ENCODE measurements at places on chromosomes 6 and 20. TPM values are rescaled to one million over a fixed set of nuclear protein-coding genes. Genes with fewer than 3 reads are reported as not detected.

SLC17A2 gene
- total RNA-seq = not detected

- no peak for DNase-seq
- peaks cover 12% of the 10 kb centered on the region for H3K4me1 ChIP-seq
- no peaks in the 10 kb centered on the region for H3K36me3 ChIP-seq
- no peaks in the 10 kb centered on the region for H3K27me3 ChIP-seq
Observed at GRCh38 chr20:20731945-20732296, 19.5 kb upstream of the RALGAPA2 start.

DNA sequence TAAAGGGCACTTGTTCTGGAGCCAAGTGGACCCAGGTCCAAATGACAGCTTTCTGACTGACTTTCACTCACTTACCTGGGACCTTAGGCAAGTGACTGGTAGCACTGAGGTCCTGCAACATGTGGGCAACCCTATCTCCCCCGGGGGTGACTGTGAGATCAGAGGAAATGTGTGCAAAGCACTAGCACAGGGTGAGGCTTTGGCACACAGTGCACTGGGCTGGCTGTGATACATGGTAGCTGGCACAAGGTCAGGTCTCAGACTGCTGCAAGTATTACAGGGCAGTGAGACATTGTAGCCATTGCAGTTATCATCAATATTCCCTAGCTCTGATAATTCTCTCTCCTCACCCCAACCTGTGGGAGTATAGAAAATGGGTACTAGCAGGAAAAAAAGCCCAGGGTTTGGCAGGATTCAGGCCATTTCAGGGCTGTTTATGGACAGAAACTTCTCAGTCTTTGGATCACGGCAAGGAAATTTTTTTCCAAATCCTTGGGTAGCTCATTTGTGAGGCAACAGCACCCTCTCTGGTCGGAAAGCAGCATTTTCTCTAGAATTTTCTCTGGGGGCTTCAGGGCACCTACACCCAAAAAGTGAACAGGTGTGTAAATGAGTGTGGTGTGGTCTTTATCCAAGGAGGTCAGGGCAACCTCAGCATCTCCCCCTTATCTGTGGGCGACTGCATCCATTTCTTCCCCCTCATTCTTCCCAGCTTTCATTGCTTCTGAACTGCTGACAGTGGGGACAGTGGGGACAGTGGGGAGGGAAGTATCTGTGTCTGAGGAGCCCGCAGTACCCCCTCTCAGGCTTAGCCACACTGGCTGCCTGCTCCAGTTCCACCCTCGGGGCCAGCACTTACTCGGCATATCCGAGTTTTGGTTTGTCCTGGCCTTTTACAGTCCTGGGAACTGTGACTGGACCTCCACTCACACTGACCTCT, 148.7 kb upstream of the PHACTR3 start:
- no peak overlapping the region for H3K27ac ChIP-seq
- no peaks in the 10 kb centered on the region for H3K36me3 ChIP-seq
- DNase-seq = no peak
- no peaks in the 10 kb centered on the region for H3K4me1 ChIP-seq
- peaks cover 14% of the 10 kb centered on the region for H3K27me3 ChIP-seq

GRCh38 chr20:10470276-10470675, 35.2 kb downstream of the SLX4IP start:
- H3K4me1 ChIP-seq = peaks cover 14% of the 10 kb centered on the region
- DNase-seq = no peak
- peaks cover 8% of the 10 kb centered on the region for H3K36me3 ChIP-seq
- no peak overlapping the region for H3K4me3 ChIP-seq

DNA sequence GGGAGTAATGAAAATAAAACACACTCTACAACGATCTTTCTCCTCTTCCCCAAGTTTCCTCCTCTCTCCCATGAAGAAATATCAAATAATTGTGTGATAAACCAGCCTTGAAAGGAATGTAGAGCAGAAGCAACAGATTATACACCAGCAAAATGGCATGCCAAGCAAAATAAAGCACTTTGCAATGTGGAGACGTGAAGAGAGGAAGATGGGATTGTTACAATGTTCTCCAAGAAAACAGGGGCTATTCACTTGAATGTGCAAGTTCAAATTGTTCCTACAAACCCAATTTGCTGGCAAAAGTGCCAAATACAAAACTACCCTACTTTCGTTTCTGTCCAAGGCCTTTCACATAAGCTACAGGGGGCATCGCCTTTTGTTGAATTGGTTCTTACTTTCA, 185.1 kb downstream of the PDE7B start:
- no peaks in the 10 kb centered on the region for H3K36me3 ChIP-seq
- DNase-seq = no peak
- H3K4me1 ChIP-seq = peaks cover 5% of the 10 kb centered on the region
- H3K27ac ChIP-seq = no peak overlapping the region
